Natural killer cell (primary cell): ENCODE measurements at places on chromosomes 13 and 19.

DNA sequence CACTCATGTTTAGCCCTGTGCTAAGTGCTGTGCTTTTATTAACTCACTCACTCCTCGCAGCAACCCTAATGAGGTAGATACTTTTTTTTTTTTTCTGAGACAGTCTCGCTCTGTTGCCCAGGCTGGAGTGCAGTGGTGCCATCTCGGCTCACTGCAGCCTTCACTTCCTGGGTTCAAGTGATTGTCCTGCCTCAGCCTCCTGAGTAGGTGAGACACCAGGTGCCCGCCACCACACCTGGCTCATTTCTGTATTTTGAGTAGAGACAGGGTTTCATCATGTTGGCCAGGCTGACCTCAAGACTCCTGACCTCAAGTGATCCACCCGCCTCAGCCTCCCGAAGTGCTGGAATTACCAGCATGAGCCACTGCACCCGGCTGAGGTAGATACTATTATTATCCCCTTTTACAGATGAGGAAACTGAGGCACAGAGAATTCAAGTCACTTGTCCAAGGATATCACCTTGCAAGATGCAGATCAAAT, 2.5 kb downstream of the ITPKC start:
- no peak for DNase-seq

DNA sequence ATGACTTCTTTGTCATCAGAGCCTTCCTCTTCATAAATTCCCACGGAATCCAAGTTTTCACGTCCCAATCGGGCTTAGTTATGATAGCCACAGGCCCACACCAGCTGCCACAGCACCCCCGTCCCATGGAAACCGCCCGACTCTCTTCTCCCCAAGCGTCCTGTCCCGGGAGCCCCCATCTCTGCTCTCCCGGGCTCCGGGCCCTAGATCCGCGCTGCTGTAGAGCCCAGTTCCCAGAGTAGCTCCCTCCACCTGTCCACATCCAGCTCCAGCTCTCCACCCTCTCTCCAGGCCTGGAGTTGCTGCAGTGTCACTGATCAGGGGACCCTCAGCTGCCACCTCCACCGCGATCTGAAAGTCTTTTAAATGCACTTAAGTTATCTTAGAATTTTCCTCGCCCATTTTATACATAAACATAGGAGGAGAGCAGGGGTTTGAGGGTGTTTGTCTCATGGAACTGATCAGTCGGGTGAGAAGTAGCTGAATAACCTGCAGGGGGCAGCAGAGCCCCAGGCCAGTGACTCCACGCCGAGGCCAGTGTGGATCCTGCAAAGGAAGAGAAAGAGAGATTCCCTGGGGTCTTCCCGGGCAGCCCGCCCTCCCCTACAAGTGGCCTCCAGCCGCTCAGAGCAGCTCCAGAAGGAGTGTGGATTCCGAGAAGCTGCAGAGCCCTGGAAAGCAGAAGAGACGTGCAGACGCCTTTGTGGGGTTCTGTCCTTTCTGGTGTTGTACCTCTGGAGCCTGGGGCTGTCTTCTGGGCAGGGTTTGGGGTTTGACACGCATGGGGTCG, 1.1 kb upstream of the ZNF763 start:
- DNase-seq: peak; percentile 86

GRCh38 chr13:90321281-90321931, 1026.1 kb upstream of the MIR17HG start:
- DNase-seq: no peak

GRCh38 chr13:39729156-39729555, 73.7 kb downstream of the COG6 start:
- DNase-seq: no peak

GRCh38 chr13:27728271-27728670, 64.0 kb upstream of the GSX1 start:
- no peak for DNase-seq

- no peak for DNase-seq
Measured at GRCh38 chr19:4278419-4279266, at the start of gene SHD. SHD (plus strand) TSS chr19:4279266; CDS start chr19:4280064, 798 bp downstream.

GRCh38 chr19:5137571-5138124, 168.7 kb downstream of the KDM4B start:
- no peak for DNase-seq

- no peak for DNase-seq
Measured at GRCh38 chr13:109271555-109272541, 514.5 kb downstream of the IRS2 start.

DNA sequence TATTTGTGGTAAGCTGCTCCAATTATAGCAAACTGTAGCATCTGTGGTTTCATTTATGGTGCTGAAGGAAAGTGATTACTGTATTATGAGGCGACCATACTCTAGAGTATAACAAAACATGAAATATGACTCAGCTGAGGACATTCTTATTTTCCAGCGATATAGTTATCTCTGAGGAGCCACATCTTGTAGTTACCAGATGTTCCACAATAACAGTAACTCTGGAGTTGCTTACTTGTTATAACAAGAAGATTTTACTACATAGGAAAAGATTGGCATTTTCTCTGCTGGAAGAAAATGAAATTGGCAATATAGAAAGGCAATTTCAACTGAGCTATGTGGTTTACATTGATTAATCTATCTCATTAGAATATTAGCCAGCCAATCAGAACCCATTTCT, 1634.2 kb downstream of the PCDH9 start:
- DNase-seq: no peak

DNA sequence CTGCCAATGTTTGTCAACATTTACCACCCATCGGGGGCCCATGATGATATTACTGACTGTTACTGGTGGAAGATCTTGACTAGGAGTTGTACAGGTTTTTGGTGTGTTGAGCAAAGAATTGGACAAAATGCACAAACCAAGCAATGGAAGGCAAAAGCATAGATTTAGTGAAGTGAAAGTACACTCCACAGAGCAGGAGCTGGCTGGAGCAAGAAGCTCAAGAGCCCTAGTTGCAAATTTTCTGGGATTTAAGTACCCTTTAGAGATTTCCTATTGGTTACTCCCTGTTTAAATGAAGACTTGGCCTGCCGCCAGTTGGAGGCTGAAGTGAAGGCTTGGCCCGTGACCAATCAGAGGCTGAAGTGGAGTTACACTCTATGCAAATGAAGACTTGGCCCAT, 128.6 kb upstream of the KL start:
- DNase-seq: no peak

DNA sequence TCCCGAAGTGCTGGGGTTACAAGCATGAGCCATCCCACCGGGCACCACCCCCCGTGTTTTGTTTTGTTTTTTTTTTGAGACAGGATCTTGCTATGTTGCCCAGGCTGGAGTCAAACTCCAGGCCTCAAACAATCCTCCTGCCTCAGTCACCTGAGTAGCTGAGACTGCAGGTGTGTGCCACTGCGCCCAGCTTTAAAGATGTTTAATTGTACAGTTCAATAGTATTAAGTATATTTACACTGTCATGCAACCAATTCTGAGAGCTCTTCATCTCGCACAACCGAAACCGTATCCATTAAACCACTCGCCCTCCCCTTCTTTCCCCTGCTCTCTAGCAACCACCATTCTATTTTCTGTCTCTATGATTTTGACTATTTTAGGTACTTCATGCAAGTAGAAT, 15.6 kb downstream of the NUCB1 start:
- no peak for DNase-seq

DNA sequence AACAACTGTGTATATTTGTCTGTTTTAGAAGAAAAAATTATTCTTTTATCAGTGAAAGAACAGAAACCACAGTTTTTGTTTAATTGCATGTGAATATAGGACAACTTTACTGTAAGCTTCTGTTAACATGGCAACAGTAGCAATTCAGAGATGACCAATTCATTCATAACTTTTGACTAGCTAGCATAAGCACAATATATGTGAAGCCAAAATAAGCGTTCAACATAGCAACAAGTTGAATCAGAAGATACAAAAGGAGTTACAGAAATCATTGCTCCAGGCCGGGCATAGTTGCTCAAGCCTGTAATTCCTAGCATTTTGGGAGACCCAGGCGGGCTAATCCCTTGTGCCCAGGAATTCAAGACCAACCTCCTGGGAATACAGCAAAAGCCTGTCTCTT, 197.1 kb upstream of the GPC6 start:
- no peak for DNase-seq

GRCh38 chr13:47216176-47216822, 319.4 kb upstream of the HTR2A start:
- DNase-seq: no peak

DNA sequence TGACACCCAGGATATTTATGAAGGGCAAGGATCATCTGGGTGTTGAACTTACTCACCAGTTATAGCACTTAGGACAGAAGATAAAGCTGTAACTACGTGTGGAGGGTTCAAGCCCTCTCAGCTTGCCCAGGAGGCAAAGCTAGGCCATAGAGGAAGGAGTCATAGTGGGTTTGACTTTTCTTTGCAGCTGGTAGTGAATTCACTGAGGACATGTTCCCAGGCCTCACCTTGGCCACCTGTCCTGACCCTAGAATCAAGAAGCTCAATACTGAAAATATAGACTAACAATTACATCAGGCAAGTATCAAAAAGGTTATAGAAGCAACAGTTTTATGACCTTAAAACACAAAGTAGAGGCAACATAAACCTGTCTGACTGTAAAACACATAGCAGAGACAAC, 1207.7 kb downstream of the SLITRK1 start:
- no peak for DNase-seq

DNA sequence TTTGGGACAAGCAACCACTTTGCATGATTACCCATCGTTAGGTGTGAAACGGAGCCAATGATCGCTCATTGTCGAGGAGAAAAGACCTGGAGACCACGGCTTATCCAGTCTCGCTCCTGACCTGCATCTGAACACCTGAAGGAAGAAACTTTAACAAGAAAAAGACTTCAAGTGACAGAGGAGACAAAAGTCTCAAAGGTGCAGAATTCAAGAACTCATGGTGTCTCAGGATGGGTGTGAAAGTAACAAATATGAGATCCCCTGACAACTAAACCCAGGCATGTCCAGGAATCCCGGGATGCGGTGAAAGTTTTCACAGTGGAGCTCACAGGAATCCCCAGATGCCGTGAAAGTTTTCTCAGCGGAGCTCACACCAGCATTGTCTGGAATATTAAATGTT, 6.3 kb upstream of the ATP11A start:
- no peak for DNase-seq
